Peyer's patch (tissue), 4 donors: ENCODE measurements at places on chromosomes 12 and 14. TPM values are rescaled to one million over a fixed set of nuclear protein-coding genes. Genes with fewer than 3 reads are reported as not detected.

DNA sequence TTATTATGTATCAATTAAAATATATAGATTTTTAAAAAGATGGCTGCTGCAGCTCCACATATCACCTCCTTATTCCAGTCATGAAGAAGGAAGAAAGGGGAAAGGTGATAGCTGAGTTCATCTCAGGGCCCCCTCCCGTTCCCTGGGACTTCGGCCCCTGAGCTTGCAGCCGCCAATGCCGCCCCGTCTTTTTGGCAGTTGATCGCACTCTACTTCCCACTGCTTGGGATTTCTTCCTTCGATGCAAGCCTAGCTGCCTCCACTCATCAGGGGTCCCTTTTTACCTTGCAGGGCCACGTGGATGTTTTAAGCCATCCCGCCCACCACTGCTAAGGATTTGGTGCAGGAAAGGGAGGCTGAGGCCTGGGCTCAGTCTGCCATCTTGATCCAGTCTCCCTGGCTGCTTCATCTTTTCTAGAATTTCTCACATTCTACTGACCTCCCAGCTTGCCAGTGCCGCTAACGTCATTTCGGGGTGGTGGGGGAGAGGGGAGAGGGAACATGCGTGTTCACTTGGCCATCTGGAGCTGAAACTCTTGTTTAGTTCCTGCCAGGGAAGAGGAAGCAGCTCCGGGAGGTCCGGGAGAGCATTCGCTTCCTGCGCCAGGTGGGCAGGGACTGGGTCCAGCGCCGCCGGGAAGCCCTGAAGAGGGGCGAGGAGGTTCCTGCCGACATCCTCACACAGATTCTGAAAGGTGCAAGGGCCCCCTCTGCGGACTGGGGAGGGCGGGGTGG, 31.3 kb downstream of the CYP46A1 start:
- H3K27me3 ChIP-seq, result no peaks in the 10 kb centered on the region
- no peak overlapping the region for H3K4me3 ChIP-seq
- H3K36me3 ChIP-seq, result no peaks in the 10 kb centered on the region
- DNase-seq, result peak; percentile 36
- no peaks in the 10 kb centered on the region for H3K4me1 ChIP-seq
- H3K27ac ChIP-seq, result no peak overlapping the region

- DNase-seq, result no peak
- H3K27me3 ChIP-seq, result no peaks in the 10 kb centered on the region
- H3K4me1 ChIP-seq, result peaks cover 7% of the 10 kb centered on the region
- no peaks in the 10 kb centered on the region for H3K36me3 ChIP-seq
- H3K27ac ChIP-seq, result no peak overlapping the region
These were observed 2.6 kb downstream of the SVOP start for GRCh38 chr12:109018296-109018695.

DNA sequence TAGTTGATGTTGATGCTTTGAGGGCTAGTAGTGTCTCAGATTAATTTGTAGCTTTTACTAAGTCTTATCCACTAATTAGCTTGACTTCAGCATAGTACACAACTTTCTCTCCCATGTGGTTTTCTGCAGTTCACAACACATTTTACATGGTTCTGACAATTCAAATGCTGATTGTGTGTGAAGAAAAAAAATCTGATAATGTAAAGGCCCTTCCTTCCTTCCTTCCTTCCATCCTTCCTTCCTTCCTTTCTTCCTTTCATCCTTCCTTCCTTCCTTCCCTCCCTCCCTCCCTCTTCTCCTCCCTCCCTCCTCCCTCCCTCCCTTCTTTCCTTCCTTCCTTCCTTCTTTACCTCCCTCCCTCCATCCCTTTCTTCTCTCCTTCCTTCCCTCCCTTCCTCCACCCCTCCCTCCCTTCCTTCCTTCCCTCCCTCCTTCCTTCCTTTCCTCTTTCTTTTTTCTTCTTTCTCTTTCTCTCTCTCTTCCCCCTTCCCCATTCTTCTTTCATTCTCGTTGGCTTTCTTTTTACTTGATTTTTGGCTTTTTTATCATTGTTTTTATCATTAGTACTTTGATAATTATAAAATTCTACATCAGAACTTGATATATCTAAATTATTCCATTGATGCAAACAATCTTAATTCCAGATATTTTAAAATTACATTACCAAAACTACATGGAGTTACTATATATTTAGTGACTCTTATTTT, 1415.6 kb downstream of the LRFN5 start:
- H3K4me3 ChIP-seq, result no peak overlapping the region
- H3K36me3 ChIP-seq, result no peaks in the 10 kb centered on the region
- DNase-seq, result no peak
- H3K27me3 ChIP-seq, result no peaks in the 10 kb centered on the region
- H3K4me1 ChIP-seq, result no peaks in the 10 kb centered on the region
- H3K27ac ChIP-seq, result no peak overlapping the region

- H3K4me3 ChIP-seq, result no peak overlapping the region
- no peaks in the 10 kb centered on the region for H3K27me3 ChIP-seq
- H3K4me1 ChIP-seq, result peaks cover 8% of the 10 kb centered on the region
- no peaks in the 10 kb centered on the region for H3K36me3 ChIP-seq
- no peak overlapping the region for H3K27ac ChIP-seq
These were observed 16.5 kb upstream of the TPCN1 start for GRCh38 chr12:113204804-113205203.

GRCh38 chr14:32224737-32225377, 21.8 kb upstream of the RNU6-8 start:
- no peaks in the 10 kb centered on the region for H3K4me1 ChIP-seq
- no peaks in the 10 kb centered on the region for H3K27me3 ChIP-seq
- no peak overlapping the region for H3K27ac ChIP-seq

DNA sequence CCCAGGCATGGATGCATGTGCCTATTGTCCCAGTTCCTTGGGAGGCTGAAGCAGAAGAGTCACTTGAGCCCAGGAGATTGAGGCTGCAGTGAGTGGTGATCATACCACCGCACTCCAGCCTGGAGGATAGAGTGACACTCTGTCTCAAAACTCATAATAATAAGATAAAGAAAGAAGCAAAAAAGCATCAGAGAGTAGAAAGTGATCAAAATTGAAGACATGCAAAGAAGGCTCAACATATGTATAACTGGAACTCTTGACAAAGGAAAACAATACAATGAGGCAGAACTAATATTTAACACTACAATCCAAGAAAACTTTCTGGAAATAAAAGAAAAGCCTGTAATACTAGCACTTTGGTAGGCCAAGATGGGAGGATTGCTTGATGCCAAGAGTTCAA, 48.3 kb upstream of the COCH start:
- H3K4me1 ChIP-seq, result no peaks in the 10 kb centered on the region
- no peak for DNase-seq
- no peak overlapping the region for H3K27ac ChIP-seq
- H3K4me3 ChIP-seq, result no peak overlapping the region

- no peak for DNase-seq
- H3K27ac ChIP-seq, result no peak overlapping the region
These were observed 228.1 kb upstream of the CNTN1 start for GRCh38 chr12:40464121-40464520.

- H3K36me3 ChIP-seq, result no peaks in the 10 kb centered on the region
- no peaks in the 10 kb centered on the region for H3K4me1 ChIP-seq
- no peaks in the 10 kb centered on the region for H3K27me3 ChIP-seq
- H3K4me3 ChIP-seq, result no peak overlapping the region
- DNase-seq, result no peak
These were observed 45.7 kb upstream of the ATP2A2 start for GRCh38 chr12:110235383-110235782.

DNA sequence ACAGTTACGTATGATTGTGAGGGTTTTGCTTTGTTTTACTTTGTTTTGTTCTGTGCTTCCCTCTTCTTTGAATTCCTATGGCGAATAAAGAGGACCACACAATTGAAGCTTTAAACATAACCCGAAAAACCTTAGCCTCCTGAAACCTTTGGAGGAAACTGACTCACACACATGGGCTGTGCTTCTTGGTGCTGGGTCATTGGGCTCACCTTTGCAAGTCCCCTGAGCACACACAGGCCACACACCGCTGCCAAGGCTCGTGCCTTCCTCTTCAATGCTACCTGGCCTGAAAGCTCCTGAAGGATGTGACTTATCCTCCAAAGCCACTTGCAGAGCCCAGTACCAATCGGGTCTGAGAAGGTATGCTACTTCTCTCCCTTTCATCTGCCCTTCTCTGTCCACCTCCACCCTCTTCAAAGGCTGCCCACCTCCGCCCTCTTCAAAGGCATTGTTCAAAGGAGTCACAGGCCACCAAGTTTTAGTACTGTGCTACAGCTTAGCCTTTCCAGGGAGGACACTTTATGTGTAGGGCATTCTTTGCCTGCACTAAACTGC, 114.6 kb downstream of the FOXN3 start:
- no peaks in the 10 kb centered on the region for H3K4me1 ChIP-seq
- no peak overlapping the region for H3K4me3 ChIP-seq
- no peak for DNase-seq
- H3K36me3 ChIP-seq, result no peaks in the 10 kb centered on the region

- no peak overlapping the region for H3K4me3 ChIP-seq
- H3K27me3 ChIP-seq, result no peaks in the 10 kb centered on the region
- no peaks in the 10 kb centered on the region for H3K4me1 ChIP-seq
- peak overlapping the region; percentile 14 for H3K27ac ChIP-seq
These were observed 180.3 kb downstream of the EMP1 start for GRCh38 chr12:13376610-13377373.

GRCh38 chr14:98494582-98494981, 777.4 kb downstream of the BCL11B start:
- H3K36me3 ChIP-seq, result no peaks in the 10 kb centered on the region
- H3K27me3 ChIP-seq, result no peaks in the 10 kb centered on the region
- H3K4me1 ChIP-seq, result no peaks in the 10 kb centered on the region
- DNase-seq, result no peak
- H3K27ac ChIP-seq, result no peak overlapping the region

DNA sequence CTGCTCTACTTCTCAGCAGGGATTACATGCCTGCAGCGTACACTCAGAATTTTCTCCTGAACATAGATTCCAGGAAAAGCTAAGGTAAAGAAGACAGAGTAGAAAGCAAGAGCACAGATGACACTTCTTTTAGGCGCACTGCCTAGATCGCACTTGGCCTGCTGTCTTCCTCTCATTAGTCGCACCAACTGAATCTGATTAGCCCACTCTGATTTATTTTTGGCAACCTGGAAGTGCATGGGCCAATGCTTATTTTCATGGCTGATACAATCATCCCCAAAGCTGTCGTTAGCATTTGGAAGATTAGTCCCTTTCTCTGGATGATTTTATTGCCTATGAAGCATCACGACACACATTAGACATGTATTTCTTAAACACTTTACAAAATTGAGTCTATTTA, 152.5 kb downstream of the PTPRO start:
- H3K4me3 ChIP-seq, result no peak overlapping the region
- H3K36me3 ChIP-seq, result no peaks in the 10 kb centered on the region
- H3K4me1 ChIP-seq, result no peaks in the 10 kb centered on the region
- no peak for DNase-seq

Gene ABHD12B
- total RNA-seq, result not detected

Gene LTA4H
- total RNA-seq, result 74.4 TPM

Gene KRT3
- total RNA-seq, result not detected

Gene BBOF1
- total RNA-seq, result 3.6 TPM

Gene SMOC1
- 0.38 TPM for total RNA-seq
